Mesendoderm (in vitro differentiated cells): ENCODE measurements at places on chromosomes 5 and 9.
A peak's percentile ranks its signal among the peaks of the same experiment; 100 is the strongest.

DNA sequence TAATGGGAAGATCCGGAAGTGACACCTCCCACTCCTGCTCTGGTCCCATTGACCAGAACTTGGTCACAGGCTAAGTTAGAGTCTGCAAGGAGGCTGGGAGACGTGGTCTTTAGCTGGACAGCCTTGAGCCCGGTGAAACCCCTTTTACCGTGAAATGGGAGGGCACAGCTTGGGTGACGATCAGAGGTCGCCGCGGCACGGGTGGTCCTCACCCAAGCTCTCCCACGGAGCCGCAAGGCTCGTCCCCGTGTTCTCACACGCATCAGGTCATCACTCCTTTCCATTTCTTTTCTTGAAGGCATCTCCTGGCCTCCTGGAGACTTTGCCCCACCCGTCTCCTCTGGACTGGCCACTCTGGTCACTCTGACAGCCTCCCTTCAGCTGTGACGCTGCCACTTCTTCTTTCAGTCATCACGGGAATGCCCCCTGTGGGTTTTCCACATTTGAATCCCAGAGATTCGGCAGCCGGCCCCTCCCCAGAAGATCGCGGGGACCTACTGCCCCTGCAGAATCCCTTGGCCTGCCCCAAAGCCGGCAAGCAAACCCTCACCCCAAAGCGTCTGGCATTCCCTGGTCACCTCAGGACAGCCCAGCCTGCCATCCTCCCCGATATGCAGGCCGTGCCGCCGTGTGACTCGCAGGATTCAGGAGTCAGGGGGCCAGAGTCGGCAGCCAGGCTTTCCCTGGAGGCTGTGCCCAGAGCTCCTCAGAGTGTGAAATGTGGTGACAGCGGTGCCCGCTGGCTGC lies 18.9 kb upstream of the EGFL7 start:
- DNase-seq = no peak

DNA sequence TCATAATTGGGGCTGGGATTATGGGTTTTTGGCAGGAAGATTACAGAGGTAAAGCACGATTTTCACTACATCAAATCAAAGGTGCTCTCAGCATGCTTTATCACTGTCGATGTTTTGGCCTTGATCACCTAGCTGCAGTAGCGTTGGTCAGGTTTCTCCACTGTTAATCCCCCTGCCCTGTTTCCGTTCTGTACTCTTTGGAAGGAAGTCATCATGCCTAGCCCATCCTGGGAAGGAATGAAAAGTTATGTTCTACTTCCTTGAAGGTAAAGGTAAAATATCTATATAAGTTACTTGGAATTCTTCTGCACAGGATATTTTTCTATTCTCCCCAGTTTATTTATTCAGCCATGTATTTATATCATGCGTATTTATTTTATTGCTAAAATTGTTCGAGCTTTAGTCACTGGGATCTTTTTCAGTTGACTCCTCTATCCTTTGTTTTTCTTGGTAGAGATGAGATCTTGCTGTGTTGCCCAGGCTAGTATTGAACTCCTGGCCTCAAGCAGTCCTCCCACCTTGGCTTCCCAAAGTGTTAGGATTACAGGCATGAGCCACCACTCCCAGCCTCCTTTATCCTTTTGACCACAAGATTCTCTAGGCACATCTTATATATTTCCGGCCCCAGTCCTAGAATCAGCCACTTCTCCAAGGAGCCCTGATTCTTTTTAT lies 25.3 kb downstream of the FAF2 start:
- no peak for DNase-seq

DNA sequence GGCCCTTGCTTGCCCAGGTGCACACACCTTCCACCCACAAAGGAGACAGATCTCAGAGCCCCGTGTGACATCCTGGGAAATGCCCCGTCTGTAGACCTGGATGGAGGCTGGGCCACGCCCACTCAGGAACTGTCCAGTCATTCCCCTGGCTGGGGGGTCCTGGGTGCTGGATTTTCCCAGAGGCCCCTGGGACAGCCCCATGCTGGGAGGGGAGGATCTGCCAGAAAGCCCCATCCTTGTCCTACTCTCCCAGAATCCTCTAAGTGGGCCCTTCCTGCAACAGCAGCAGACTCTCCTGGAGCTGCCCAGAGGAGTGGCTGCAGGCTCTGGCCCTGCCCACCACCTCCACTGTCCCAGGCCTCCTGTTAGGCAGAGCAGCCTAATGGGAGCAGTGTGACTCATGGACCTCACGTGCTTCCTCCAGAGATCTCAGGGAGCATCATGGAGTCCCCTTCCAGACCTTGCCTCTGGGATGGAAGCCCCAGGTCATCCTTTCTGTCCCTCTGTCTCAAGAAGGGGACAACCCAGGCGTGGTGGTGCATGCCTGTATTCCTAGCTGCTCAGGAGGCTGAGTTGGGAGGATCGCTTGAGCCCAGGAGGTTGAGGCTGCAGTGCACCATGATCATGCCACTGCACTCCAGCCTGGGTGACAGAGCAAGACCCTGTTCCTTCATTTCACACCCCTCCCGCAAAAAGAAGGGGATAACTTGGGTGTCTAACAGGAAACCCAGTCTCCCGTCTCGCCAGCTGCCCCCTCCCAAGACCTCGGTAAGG lies 51.7 kb downstream of the JADE2 start:
- peak; percentile 60 for DNase-seq

DNA sequence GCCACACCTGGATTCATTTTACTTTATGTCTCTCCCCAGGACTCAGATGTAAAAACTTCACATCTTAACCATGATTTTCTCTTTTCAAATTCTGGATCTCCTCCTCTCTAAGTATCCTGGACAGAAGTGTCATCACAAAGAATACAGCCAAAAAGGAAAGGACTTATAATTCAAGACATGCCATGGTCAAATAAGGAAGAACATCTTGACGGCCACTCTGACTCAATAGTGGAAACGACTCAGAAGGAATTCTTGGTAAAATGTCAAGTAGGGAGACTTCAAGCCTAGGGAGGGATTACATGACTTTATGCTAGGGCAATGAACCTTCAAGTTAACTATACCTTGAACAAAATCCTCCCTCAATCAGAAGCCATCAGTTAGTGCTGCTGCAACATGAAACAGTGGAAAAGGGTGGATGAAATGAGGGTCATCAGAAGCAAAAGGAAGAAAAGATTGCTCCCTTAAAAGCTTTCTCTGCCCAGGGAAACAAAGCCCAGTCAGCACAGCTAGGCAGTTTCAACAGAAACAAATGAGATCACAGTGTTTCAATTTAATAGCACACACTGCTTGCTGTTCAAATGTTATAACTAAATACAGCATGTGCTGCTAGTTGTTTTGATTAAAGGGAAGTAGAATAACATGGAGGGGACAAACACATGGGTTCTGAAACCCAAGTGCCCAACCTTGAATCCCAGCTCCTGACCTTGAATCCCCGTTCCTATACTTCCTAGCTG lies 101.4 kb downstream of the LPAR1 start:
- DNase-seq = no peak

GRCh38 chr9:89037346-89037745 lies 46.1 kb downstream of the S1PR3 start:
- no peak for DNase-seq

- peak; percentile 54 for DNase-seq
These were observed 35.5 kb downstream of the BICD2 start for GRCh38 chr9:92728831-92729734.

DNA sequence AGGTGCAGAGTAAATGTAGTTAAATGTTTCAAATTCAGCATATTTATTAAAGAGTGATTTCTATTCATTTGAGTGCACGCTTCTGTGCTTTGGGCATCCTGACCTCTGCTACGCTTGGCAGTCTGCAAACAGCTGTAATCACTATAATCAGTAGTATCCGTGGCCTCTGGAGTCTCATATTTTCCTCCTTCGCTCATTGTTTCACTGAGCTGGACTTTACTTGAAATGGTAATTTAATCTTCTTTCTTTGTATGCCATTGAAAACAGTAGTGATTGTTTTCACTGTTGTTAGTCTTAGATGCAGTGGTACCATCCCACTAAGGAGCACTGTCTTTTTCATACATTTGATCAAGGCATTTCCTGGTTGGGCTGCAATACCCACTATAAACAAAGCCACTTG lies 43.5 kb upstream of the CAVIN4 start:
- DNase-seq = no peak

DNA sequence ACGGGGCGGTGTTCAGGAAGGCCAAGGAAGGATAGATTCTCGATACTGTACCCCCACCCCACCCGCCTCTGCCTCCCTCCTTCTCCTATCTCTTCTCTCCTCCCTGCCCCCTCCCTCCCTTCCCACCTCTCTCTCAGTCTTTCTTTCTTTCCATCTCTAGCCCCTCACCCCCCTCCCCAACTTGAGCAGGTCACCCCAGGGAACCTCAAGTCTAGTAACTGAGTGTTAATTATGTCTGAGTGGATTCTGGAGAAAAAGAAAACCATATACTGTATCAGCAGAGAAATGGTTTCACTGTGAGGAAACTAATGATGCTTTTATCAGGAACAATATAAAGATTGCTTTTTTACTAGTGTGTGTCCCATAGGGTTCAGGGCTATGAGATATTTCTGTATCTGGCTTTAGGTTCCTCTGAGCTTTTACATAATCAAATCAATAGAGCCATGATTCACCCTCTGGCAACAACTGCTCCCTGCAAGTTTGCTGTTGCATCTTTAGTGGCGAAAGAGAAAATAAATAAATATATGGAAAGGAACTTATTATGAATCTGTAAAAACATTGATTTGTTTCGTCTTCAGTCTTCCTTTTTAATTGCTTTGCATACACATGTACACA lies 639.7 kb downstream of the CCDC171 start:
- DNase-seq = no peak

- DNase-seq = no peak
These were observed 13.0 kb downstream of the PTGES2 start for GRCh38 chr9:128114326-128115186.

- DNase-seq = peak; percentile 60
These were observed 460.8 kb downstream of the DMAC1 start for GRCh38 chr9:7338586-7339281.

- DNase-seq = peak; percentile 36
These were observed 481 bp downstream of the MRPL36 start for GRCh38 chr5:1799110-1799601.

DNA sequence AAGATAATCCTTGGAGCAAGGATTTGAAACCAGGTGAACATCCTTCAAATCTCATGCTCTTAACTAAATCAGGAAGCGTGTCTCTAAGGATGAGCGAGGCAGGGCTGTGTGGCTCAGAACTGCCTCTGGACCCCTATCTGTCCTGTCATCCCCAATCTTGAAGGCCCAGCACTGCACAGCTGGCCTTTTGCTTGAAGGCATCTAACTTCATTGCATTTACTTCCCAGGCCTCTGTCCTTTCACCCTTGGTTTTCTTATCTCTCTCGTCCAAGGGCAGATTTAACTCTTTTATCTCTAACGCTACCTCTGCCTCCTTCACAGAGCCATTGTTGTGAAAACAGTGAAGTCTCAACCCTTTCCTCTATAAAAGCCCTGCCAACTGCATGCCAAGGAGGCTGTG lies 83.8 kb downstream of the UGCG start:
- DNase-seq = peak; percentile 66

DNA sequence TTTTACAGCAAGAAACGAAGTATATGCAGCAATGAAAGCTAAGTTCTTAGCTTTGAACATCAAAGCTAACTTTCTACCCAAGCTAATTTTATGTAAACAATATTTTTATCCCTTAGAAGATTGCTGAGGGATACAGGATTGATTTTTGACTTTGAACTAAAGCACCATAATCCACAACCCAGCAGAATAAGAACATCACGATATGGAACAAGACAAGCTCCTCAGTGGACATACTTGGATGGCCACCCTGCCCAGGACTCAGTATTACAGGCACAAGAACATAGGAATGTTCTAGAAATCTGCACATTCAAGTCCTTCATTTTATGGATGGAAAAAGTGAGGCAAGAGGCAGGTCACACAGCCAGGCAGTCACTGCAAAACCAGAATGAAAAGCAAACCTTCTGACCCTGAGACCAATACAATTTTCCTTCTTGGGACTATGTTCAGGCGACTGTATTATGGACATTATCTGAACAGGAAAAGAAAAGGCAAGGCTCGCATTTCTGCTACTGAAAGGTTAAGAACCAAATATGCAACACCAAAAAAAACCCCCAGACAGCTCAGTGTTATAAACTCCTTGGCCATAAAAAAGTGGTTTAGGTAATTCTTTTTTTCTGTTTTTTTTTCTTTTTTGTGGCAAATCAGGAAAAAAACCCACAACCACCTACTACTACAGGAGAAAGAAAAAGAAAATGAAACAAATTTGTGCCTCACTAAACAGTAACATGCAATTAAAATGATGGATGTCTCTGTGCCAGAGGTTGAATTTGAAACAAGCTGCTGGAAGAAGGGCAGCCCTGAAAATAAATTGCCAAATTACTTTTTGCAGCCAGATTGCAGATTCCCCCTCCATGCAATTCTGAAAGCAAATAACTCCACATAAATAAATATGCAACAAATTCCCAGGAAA lies 25.4 kb downstream of the EPB41L4B start:
- DNase-seq = no peak

- no peak for DNase-seq
These were observed 6.2 kb upstream of the SPINK4 start for GRCh38 chr9:33233626-33234342.

GRCh38 chr5:173518856-173519255 lies 97.6 kb downstream of the BOD1 start:
- DNase-seq = no peak

GRCh38 chr5:100841358-100842076 lies 61.6 kb downstream of the ST8SIA4 start:
- DNase-seq = peak; percentile 92

GRCh38 chr5:123545506-123545905 lies 33.5 kb downstream of the CSNK1G3 start:
- peak; percentile 53 for DNase-seq

GRCh38 chr5:107612541-107612940 lies 58.2 kb downstream of the EFNA5 start:
- no peak for DNase-seq

DNA sequence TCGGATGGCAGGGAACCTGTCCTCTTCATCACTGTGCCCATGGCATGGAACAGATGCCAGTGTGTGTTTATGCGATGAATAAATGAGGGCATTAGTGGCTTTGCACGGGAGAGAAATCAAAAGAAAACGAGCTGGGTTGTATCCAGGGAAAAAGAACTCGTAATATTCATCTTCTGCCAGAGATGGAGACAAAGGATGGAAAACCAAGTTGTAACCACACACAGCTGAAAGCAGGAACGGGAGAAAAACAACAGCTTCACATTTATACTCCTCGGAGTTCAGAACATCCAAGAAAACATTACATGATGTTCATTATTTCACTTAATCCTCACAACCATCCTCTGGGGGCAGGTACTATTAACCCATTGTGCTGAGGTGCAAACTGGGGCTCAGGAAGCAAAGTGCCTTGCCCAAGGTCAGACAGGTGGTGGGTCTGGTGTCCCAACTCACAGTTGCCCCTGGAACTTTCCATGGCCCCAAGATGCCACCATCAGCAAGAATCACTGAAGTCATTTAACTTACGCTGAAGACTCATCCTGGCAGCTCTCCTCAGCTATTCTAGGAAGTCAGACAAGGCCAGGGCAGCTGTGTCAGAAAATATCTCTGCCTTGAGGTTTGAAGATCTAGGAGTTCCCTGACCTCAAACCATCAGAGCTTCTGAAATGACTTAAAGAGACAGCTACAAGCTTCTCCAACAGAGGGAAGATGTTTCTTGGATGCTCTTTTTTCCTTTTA lies 250.4 kb downstream of the NSG2 start:
- DNase-seq = no peak

GRCh38 chr5:177006265-177006972 lies at the start of gene UIMC1:
Gene UIMC1, minus strand, starts transcription at chr5:177006779. Its CDS starts 24,164 bp downstream, at chr5:176982615.
- peak; percentile 96 for DNase-seq

GRCh38 chr5:59097116-59097515 lies 514.2 kb downstream of the RAB3C start:
- no peak for DNase-seq
